Right atrium auricular region (tissue), 2 donors: ENCODE measurements at places on chromosomes 5 and 9. TPM values are rescaled to one million over a fixed set of nuclear protein-coding genes. Genes with fewer than 3 reads are reported as not detected.

GRCh38 chr9:133563291-133563796 is 28.8 kb downstream of the ADAMTSL2 start:
- DNase-seq = peak; percentile 89

GRCh38 chr9:128484686-128485413 is 19.7 kb upstream of the GLE1 start:
- no peak for DNase-seq

DNA sequence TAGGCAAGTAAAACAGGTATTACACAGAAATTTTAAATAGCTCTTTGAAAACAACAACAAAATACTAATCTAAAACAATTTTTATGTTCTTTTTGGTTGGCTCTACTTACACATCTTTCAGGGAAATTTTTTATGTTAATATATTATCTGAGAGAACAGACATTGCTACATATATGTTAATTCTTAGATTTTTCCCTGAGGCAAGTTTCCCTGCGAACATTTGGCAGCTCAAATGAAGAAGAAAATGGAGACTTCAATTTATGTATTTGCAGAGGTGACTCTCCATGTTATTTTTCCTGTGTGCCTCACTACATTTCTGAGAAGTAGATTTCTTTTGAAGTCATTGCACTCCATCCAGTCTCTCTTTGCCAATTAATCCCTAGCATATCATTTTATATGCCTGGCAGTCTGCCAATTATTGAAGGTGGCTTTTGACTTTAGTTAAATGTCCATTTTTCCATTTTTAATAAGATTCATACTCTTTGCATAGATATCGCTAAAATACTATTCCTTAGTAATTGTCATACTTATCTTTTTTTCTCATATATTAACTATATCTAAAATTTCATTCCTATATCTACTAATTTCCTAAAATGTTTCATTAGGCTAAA is 908.2 kb upstream of the CDH10 start:
- DNase-seq = no peak

GRCh38 chr5:176870110-176870591 is 29.0 kb downstream of the HK3 start:
- no peak for DNase-seq

DNA sequence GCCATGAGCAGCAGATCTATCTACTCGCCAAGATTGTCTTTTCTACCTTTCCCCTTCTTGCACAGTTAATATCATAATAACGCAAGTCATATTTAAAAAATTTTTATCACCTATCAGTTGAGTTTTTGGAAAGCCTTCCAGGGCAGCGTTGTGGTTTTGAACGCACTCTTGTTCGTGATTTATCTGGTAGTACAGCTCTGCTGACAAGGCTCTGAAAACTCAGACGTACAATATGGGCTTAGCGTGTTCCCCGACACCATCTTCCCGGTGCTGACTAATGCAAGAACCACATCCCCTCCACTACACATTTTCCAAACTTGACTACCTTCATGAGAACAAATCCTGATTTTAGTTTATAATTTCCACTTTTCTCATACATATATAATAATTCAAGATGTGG is 1.6 kb upstream of the NFIL3 start:
- no peak for DNase-seq

DNA sequence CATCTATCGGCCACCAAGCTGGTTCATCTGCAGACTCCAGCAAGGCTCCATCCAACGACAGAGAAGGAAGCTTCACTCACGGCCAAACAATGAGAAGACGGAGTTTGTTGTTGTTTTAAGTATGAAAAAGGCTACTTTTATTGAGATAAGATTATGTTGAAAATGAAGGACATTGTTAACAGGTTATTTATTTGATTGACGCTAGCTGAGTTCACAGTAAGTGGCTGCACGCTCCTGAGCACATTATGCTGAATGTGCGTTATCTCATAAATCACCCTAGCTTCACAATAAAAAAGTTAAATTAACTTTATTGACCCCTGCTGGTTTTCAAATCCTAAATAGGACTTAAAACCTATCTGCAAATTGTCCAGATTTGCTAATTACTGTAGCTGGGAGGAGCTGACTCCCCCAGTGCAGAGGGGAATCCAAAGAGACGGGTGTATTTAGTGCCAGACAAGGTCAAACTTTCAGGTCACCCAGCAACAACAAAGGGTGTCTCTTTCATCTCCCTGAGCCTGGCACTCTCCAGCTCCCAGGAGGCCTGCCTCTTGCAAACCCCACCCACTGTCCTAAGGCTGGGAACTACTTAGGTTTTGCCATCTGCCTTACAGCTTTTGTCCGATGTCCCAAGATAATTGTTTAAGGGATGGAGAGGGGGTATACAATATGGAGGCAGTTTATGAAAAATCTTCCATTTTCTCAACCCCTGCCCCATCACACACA is 129.2 kb downstream of the ZDHHC21 start:
- no peak for DNase-seq

- DNase-seq = no peak
Observed at GRCh38 chr5:139108063-139108824, 89.9 kb downstream of the SIL1 start.

- DNase-seq = no peak
Observed at GRCh38 chr9:35996358-35996970, 38.5 kb upstream of the OR2S2 start.

DNA sequence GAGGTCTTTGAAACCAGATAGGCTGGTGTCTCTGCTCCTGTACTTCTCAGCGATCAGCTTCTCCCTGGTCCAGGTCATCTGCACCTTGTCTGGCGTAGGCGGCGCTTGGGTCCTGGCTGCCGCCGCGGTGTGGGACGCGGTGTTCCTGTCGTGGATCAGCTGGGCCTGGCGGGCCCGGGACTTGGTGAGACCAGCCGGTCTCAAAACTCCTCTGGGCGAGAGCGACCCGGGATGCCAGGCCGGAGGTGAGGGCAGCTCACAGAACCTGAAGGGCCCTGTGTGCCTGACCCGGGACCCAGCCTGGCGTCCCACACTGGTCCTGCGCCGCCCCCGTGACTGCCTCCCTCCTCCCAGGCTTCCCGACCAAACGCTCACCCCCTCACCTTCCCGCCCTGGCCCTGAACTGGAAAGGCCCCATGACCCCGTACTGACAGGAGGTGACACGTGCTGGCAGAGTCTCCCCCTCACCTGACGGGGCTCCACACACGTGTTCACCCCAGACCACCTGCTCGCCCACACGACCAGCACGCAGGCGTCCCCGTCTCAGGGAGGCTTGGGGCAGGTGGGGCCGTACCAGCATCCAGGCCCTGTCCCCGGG is 49.0 kb downstream of the NKD2 start:
- no peak for DNase-seq

DNA sequence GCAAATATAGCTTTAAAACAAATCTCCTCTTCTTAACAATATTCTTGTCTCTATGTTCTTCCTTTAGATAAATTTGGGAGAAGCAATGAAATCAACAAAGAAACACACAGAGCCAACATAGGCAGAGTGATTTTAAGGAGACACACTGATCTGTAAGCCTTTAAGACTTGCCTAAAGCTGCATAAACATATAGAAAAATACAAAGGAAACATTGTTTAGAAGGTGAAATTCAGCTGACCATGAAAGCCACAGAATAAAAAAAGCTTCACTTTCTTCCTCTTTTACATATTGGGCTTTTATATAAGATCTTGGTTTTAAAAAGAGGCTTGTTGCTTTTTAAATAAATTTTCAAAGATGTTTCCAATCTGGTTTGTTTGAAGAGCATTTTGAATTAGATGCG is 1277.5 kb downstream of the EFNA5 start:
- no peak for DNase-seq

- DNase-seq = no peak
Observed at GRCh38 chr5:133408322-133408721, 204.0 kb downstream of the FSTL4 start.

DNA sequence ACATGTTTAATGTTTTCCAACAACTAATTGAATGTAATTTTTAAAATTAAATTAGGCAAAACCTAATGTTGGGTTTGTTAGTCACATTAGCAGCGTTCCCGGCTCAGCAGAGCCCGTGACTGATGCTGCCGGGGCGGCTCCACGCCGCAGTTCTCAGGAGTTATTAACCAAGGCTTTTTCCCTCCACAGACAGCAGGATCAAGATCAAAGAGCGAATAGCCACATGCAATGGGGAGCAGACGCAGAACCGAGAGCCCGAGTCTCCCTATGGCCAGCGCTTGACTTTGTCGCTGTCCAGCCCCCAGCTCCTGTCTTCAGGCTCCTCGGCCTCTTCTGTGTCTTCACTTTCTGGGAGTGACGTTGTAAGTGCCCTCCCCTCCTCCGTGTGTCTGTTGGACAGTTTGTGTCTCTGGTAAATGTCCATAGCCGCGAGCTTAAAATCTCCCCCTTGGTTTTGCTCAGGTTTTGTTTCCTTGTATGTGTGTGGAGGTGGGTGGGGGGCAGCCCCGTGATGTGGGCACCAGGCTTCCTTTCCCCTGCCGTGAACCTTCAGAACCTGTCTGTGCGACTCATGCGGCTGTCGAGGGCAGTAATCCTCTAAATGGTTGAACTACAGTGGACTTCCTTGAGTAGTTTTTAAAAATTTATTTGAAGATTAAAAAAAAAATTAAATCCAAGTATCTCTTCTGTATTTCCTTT is 37.1 kb downstream of the TENT4A start:
- no peak for DNase-seq

DNA sequence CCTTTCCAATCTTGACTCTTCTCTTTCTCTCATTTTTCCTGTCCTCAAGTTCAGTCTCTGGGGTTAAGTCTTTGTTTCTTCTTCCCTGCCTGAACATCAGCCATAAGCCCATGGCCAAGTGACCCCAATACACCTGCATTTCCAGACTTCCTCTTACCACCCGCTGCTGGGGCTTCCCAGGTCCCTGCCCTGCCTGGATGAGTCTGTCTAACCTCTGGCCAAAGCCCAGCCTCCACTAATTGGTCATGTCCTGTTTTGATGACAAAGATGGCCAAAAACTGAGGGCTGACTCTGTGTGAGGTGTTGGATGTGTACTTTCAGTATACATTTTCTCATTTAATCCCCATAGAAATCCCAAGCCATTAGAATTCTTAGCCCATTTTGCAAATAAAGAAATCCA is 47.3 kb downstream of the SH3TC2 start:
- DNase-seq = no peak

The TTC23L gene
- total RNA-seq = 0.28 TPM

The ZBTB26 gene
- total RNA-seq = 4.2 TPM

The CCL27 gene
- total RNA-seq = not detected

The PCDHGB5 gene
- total RNA-seq = 9.7 TPM

The GRXCR2 gene
- 1.0 TPM for total RNA-seq

The UBTD2 gene
- 12.4 TPM for total RNA-seq

The ZFP2 gene
- total RNA-seq = 0.43 TPM

The SMIM33 gene
- total RNA-seq = not detected

The NMUR2 gene
- not detected for total RNA-seq

The SOX30 gene
- not detected for total RNA-seq

The FUT7 gene
- 0.28 TPM for total RNA-seq
